ENCODE measurements at places on chromosomes 7 and 10.

DNA sequence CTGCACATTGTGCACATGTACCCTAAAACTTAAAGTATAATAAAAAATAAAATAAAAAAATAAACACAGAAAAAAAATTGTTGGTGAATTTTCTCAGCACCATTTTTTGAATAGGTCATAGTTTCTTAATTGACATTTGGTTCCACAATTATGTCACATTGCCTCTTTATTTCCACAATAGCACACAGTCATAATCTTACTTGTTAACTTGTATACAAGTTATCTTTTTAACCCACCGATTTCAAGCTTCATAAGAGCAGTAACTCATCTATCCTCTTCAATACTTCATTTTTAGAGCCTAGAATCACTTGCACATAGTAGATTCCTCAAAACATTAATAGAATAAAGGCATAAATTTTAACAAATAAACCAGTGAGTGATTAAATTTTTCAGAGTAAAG, 1425.1 kb upstream of the LRRTM3 start:
- no peak for DNase-seq

DNA sequence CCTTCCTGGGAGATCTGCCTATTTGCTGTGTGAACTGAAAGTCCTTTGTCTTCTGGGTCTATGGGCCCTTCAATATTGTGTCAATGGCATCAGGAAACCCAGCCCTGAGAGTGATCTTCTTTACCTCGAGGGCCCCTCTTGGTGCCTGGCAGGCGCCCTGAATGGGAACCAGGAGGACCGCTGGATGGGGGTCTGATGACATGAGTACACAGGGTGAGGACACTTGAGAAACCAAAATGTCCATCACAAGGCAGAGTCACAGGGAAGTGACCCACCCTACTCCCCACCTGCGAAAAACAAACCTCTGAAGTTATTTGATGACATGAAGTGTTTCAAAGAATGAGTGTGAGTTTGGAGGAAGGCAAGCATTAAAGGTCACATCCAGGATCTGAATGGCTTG, 17.3 kb downstream of the SFTPA1 start:
- DNase-seq = no peak

- DNase-seq = no peak
Observed at GRCh38 chr10:17682236-17682946, 38.4 kb downstream of the STAM start.

- no peak for DNase-seq
Observed at GRCh38 chr7:70785427-70785826, 346.5 kb upstream of the GALNT17 start.

- no peak for DNase-seq
Observed at GRCh38 chr7:151247611-151248345, 716 bp downstream of the SMARCD3 start.

- DNase-seq = no peak
Observed at GRCh38 chr7:101705331-101705730, 76.2 kb upstream of the MYL10 start.

GRCh38 chr10:126309228-126309883, 78.9 kb downstream of the ADAM12 start:
- DNase-seq = no peak

DNA sequence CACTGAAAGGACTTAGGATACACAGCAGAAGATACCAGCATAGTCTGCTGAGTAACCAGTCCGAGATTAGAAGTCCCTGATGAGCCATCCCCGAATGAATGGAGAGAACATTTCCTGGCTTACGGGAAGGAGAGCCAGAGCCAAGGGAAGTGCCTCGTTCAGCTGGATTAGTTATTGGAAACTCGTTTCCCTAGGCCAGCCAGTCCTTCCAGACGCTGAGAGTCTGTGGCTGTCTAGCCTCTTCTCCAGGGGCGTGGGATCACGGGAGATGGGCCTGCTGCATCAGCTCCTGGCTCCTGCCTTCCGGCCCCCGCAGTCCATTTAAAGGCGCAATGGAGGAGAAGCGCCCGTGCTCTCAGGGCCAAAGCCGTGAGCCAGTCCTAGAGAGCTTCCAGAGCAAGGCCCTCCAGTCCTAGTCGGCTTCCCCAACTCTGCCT, 712.8 kb downstream of the PARD3 start:
- DNase-seq = peak; percentile 88

GRCh38 chr10:51521605-51522004, 177.8 kb downstream of the CSTF2T start:
- no peak for DNase-seq

GRCh38 chr10:47332371-47332770, 10.1 kb downstream of the GDF2 start:
- DNase-seq = peak; percentile 15

DNA sequence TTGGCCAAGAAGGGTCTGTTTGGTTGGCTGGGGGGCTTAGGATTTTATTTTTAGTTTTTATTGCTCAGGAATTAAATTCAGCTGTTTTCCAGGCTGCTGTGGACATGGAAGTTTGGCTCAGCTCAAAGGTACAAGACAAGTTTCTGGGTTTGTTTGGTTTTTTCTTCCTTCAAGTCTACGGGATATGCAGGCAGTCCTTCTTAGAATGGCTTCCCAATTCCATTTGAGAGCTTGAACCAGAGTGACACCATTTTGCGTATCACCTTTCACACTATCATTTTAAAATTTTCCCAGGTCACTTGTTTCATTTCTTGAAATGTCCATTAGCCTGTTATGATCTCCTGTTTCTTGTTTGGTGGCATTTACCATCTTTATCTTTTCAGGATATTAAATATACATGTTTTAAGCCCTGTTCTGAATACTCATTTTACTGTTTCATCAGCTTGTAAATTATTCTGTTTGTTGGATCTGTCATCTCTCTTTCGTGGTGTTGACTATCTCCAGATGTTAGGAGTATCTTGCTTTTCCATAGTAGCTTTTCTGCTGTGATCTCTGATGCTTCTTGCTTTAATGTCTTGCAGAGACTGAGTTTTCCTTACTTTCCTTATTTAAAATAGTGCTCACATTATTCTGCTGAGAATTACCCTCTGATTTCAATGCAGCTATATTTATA, 9.4 kb upstream of the TMEM168 start:
- no peak for DNase-seq

DNA sequence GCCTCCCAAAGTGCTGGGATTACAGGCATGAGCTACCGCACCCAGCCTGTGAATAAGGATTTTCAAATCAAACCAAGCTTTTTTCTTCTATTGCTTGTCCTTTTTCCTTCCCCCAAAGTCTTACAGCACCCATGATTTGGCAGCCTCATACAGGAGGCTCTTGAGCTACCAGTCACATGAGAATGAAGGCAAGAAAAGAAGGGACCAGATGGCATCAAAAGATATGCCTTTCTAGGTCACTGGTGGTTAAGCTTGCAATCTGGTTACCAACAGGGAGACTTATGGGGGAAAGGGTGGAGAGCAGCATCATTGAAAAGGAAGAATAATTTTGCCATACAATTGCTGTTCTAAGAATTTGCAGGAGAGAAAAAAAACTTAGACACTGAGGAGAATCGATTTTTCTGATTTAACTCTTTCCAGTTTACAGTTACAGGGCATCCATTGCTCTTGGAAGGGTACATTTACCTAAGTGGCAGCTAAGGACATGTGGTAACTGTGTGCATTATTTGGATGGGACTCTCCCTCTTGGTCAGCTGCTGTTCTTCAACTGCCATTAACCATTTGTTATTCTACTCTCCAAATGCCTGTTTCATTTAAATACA, 29.5 kb downstream of the SMNDC1 start:
- DNase-seq = no peak

- no peak for DNase-seq
Observed at GRCh38 chr7:42161110-42161509, 75.9 kb downstream of the GLI3 start.

DNA sequence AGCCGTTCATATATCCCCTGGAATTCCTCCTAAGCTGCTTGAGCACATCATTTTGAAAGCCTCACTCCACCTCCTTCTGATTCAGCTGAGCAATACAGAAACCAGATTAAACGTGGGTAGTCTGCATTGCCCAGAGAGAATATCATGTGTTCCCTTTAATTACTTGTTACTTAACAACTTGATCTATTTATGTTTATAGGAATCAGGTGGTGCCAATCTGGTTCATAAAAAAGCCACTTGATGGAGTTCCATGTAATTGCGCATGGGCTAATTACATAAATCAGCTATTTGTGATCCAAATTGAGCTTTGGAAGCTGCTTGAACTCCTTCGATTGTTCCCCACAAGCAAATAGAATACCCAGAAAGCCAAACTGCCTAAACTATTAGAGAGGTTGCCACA, 114.7 kb upstream of the ADCY1 start:
- no peak for DNase-seq

GRCh38 chr7:159104188-159104920, 40.3 kb downstream of the VIPR2 start:
- DNase-seq = no peak

GRCh38 chr10:6027929-6028328, 34.2 kb downstream of the IL2RA start:
- DNase-seq = no peak

GRCh38 chr7:128887169-128888038, 23.1 kb downstream of the KCP start:
- no peak for DNase-seq

DNA sequence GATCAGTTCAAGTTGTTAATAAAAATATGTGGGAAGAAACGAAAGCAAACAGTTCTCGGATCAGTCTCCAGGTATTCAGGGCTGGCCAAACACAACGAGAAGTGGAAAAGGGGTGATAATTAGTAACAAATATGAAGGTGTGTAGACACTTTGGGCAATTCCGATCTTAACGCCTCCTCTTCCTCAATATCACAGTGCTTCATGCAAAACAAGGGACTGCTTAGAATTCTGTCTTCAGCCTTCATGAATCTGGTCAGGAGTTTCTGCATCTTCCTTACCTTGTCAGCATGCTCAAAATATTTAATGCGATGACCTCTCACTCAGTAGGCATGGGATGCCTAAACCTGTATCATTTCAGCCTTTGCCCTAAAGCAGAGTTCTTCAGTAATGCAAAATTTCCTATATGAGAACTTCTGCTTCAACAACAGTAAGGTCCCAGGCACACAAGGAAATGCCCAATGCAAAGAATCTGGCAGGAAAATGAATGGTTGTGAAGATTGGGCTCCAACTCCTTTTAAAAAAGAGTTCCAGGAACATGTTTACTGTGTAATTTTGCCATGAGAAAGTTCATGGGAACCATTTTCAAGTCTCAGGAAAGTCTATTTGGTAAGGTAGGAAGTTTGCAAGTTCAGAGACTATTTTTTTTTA, 23.4 kb upstream of the VAX1 start:
- no peak for DNase-seq

DNA sequence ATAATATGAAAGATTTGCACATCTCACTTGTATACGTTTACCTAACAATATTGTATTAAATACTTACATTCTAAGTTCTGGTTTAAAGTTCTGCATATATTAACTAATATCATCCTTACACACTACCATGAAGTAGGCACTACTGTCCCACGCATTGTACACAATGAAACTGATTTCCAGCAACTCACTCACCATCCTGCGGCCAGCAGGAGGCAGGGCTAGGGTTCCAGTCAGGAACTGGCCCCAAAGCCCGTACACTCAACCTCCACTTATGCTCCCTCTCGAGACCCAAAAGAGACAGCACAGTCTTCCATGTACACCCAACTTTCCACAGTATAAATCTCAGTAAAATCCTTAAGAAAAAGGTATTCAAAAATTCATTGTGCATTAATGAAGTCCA, 41.4 kb downstream of the GRID1 start:
- DNase-seq = no peak

- DNase-seq = no peak
Observed at GRCh38 chr7:114919587-114919986, 2.3 kb upstream of the MDFIC start.

GRCh38 chr10:129935867-129936152, 28.3 kb downstream of the EBF3 start:
- DNase-seq = no peak

GRCh38 chr7:78563191-78563590, 764.6 kb downstream of the PHTF2 start:
- no peak for DNase-seq

- peak; percentile 79 for DNase-seq
Observed at GRCh38 chr7:5421714-5422395, 1.8 kb downstream of the TNRC18 start.

GRCh38 chr7:40341836-40342235, 207.0 kb downstream of the SUGCT start:
- DNase-seq = no peak

- DNase-seq = no peak
Observed at GRCh38 chr7:91837397-91838070, 43.0 kb downstream of the MTERF1 start.

- no peak for DNase-seq
Observed at GRCh38 chr10:90598513-90598912, 259.3 kb downstream of the HTR7 start.

DNA sequence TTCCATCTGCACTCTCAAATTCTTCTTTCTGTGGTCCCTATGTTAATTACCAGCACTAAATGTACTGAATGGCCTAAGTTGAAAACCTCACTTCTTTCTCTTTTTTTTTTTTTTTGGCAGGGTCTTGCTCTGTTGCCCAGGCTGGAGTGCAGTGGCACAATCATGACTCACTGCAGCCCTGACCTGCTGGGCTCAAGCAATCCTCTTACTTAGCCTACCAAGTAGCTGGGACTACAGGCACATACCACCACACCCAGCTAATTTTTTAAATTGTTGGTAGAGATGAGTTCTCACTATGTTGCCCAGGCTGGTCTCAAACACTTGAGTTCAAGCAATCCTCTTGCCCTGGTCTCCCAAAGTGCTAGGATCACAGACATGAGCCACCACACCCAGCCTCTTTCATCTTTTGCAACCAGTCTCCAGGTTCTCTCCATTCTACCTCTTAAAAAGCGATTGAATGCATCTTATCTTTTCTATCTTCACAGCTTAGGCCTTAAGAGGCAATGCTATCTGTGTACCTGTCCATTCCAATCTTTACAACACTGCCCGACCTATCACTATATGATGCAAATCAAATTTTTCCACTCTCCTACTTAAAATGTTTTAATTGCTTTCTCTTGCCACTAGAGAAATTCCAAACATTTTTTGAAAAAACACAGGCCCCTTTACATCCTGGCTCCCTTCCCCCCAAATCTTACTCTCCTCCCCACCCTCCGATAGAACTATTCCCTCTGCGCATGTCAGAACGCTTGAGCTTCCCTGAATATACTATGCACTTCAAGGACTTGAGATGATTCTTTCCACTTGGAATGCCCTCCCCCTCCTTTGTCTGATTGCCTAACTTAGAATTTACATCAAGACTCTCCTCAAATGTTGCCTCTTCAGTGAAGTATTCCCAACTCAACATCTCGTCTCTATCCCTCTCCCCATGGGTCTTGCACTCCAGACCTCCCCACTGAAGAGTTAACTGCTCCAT, 6.0 kb downstream of the ICA1 start:
- DNase-seq = no peak

GRCh38 chr10:62503872-62504271, 129.7 kb downstream of the ZNF365 start:
- DNase-seq = no peak

DNA sequence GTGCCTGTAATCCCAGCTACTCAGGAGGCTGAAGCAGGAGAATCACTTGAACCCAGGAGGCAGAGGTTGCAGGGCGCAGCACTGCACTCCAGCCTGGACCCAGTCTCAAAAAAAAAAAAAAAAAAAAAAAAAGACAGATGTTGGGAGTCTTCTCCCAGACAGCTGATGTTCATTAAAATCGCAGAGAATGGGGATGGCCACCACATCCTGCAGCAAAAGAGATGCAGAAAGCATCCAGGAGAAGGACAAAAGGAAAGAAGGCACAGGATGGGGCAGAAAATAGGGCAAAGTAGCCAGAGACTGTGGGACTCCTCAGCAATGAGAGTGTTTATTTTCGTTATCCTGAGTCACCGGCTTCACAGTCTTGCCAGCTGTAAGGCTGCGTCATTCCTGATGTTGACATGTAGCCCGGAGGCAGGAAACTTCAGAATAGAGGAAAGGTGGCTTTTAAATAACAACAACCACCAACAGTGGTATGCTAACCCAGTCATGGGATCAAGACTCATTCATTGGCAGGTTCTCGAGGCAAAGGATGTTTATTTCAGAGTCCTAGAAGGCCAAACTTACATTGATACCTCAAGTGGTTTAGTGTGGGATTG, 149.5 kb upstream of the SVIL start:
- no peak for DNase-seq
